ENCODE measurements at places on chromosomes 5 and 9.

DNA sequence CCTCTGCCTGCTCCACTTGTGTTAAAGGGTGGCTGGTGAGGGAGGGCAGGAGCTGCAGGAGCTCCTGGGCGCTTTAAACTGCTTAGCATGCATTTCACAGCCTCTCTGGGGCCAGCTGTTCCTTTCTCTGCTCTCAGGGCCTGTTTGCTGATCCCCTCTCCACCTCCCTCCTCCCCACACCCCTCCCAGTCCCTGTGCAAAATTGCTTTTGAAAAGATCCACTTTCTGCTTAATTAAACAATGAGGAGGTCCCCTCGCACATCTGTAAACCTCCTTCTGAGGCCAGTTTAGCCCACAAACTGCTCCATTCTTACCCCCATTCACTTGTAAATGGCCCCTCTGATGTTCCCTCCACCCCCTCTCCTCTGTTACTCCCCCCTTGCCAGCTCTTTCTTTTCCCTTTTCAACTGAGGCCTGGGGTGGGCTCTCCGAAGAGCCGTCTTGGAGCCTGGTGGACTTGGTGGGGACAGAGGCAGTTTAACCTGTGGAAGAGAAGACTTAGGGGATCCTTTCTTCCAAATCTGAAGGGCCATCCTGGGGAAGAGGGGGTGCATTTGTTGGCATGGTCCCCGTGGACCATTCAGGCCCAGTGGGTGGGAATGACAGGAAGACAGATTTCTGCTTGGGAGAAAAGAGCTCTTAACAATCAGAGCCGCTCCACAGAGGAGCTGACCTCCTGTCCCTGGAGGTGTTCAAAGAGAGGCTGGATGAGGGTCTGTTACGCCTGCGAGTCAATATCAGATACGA is 12.0 kb downstream of the URM1 start:
- DNase-seq, result no peak

GRCh38 chr5:77305222-77305846 is 94.9 kb downstream of the PDE8B start:
- DNase-seq, result no peak

- no peak for DNase-seq
Measured at GRCh38 chr9:81045658-81046057, 643.7 kb downstream of the TLE1 start.

DNA sequence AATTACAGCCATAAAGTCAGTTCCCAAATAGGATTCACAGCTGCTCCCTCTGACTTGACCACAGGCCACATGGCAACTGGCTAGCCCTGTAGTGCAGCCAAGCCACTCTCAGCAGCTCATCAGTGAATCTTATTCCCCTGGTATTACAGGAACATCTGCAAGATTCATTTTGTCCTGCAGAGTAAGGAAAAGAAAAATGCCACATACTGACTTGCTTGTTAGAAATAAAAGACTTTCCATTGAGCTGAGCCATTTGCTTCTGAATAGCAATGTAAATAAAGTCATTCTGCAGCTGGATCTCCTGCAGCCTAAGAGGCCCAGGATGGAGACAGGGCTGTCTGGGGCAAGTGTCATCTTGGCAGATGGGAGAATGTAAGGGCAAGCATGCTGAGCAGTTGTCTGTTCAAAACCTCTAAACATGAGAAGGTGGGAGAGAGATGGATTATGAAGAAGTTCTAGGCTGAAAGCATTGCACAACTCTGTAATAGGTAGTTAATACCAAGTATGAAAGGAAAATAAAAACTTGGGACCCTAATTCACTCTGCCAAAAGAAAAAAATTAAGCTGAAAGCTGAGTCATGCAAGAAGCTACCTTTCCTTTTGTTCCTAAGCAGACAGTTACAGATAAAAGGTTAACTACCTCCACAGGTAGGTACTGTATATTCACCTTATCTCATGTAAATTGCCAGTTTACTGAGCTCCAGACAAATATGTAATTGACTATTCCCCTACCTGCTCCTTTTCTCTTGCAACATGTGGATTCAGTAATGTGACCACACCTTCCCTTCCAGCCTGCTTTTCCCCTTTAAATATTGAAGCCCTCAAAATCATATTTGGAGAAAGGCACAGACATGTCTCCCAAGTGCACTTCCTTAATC is 244.4 kb upstream of the RAI14 start:
- no peak for DNase-seq

GRCh38 chr9:27432308-27432707 is 91.8 kb upstream of the IFNK start:
- no peak for DNase-seq

DNA sequence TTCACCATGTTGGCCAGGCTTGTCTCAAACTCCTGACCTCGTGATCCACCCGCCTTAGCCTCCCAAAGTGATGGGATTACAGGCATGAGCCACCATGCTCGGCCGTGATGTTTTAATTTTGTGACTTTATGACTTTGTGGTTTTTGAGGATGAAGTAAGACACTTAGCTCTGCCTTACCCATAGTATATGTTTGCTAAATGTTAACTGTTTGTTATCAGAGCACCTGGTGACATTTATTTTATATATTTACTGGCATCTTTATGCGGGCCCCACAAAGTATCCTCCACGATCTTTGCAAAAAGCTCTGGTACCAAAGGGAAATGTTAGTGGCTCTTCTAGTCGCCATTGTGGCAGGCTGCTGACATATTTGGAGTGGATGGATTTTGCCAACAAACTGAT is 6.7 kb downstream of the SLC23A1 start:
- no peak for DNase-seq

DNA sequence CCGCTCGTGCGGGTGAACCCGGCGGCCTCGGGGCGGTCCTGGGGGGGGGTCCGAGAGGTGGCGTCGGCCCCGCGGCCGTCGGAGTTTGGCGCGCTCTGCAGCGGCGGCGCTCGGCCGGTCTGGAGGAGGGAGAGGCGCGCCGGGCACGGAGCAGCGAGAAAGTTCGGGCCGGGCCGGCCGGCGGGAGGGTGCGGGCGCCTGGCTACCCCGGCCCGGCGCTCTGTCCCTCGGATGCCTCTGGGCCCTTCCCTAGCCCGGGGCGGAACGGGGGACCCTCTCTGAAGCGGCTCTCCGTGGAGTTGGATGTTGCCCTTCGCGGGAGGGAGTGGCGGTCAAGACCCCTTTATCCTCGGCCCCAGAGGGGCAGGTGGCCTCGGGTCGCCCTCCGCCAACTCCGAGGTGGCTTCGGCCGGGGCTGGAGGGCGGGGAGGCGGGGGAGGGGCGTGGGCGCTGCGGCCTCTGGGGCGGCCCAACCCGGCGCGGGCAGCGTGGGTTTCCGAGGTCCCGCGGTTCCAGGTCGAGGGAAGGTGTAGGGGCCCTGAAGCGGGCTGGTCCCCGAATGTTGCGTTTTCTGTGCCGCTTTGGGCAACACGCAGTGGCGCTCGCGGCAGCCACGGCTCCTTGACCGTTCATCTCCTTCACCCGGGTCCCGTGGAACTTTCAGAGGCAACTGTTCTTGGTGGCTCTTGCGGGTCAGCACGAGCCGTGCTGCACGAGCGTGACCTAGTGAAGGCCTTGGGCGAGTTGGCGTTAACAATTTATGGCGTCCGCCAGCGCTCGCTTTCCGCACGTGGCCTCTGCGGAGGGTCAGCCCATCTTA is 290.5 kb downstream of the DOCK8 start:
- DNase-seq, result no peak

DNA sequence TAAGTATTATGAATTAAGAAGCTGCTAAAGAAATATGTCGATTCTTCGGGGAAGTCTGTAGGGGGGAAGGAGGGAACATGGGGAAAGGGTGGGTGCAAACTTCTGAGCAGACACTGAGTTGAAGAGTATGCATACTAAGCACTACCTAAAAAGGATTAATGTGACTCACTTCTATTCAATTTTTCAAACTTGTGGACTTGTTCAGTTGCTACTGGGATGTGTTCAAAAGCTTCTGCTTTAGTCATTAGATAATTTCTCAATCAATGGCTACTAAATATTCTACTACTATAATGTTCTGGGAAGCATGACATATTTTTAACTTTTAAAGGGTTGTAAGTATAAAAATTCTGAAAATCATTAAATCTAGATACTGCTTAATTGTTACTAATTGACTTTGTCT is 109.7 kb upstream of the FER start:
- no peak for DNase-seq

DNA sequence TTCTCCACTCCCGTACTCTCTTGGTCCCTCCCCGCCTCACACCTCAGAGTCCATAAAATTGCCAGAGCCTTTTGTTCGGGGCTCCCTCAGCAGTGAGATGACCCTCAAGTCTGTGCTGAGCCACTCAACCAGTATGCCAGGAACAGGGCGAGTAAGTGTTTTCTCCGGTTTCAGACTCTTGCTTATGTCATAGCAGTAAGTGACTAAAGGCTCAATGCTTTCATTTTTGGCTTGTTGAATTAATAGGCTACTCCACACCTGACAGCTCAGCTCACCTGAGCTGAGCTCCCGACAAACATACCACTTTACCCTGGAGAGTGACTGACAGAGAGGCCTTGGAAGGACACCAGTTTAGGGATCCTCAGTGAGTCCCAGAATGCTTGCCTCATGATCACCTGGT is 30.5 kb downstream of the PCSK1 start:
- DNase-seq, result no peak

DNA sequence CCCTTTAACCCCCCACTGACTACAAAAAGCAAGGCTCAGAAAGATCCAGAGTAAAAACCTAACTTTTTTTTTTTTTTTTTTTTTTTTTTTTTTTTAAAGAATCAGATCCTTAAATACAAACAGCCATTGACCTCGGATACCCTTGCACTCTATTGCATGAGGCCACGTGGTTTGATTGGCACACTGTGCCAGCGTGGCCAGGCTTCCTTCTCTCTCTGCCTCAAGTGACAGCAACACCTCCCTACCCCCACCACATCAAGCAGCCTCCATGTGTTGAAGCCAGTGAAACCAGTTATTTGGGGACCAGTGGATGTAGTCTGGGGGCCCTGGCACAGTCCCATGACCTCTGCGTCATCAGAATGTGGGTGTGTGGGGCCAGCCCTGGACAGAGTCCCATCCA is 71.4 kb downstream of the OTULIN start:
- DNase-seq, result no peak

GRCh38 chr9:87557996-87558395 is 60.3 kb downstream of the DAPK1 start:
- DNase-seq, result no peak

GRCh38 chr9:94900222-94901018 is 173.9 kb downstream of the AOPEP start:
- DNase-seq, result no peak

DNA sequence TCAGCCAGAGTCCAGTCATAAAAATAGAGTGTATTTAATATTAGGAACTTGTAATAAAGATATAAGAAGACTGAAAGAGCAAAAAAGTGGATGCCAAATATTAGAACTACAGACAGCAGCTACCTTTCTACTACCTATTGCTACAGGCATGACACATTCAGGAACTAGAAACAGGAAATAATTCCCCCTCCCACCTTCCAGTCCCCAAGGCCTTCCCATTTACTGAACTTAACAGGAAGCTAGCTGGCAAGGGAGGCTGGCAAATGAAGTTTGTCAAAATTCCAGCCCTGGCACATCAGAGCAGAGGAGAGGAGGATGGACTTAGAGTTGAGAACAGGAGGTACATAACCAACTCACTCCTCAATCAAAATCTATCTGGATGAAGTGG is 50.2 kb upstream of the RIC1 start:
- DNase-seq, result no peak

DNA sequence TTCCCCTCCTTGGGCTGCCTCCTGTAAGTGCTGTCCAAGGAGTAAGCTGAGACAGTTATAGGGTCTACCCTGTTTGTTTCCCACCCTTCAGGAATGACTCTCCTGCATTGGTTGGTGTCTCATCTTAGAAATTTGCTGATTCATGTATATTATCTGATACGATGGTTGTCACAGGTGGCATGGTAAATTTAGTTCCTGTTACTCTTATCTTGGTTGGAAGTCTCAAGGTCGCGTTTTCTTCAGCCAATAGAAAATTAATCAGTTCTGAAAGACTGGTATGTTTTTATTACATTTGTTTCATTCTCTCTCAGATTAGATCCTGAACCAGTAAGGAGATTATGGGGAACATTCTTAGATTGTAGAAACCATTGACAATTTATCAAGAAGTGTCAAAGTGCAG is 42.7 kb downstream of the SCGB3A1 start:
- no peak for DNase-seq

GRCh38 chr9:20480249-20480648 is 142.1 kb downstream of the MLLT3 start:
- no peak for DNase-seq

DNA sequence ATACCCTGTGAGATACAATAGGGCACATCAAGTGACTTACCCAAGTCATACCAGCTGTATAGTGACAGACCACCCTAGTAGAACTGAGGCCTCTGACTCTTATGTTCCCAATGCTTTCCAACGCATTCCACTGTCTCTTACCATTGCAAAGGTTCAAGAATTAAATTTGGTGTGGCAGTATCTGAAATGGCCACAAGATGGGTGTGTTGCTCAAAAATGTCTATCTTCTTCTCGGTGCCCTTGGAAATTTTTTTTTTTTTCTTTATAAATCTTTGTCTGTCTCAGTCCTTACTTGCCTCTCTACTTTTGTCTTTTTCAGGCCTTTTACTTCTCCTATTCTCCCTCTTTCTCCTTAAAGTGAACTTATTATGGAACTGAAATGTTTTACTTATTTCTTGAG is 48.4 kb downstream of the GPR21 start:
- DNase-seq, result peak; percentile 33

DNA sequence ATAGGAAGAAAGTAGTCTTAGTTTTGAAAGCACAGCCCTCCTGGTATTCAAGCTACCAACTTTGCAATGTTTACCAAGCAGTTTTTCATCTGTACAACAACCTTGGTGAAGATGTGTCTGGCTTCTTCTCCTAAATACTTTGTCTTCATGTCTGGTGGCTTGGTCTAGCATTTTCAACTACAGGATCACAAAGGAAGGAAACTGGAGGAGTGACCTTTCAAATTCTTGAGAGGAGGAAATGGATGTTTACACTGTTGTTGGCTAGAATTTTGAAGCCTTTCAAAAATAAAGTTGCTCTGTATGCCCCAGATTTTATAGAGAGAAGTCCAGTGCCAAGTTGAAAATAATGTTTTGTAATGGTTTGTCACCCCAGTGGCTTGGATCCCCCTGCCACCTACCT is 16.3 kb downstream of the PAM start:
- DNase-seq, result no peak

- DNase-seq, result no peak
Measured at GRCh38 chr5:51621156-51621555, 237.9 kb downstream of the ISL1 start.

DNA sequence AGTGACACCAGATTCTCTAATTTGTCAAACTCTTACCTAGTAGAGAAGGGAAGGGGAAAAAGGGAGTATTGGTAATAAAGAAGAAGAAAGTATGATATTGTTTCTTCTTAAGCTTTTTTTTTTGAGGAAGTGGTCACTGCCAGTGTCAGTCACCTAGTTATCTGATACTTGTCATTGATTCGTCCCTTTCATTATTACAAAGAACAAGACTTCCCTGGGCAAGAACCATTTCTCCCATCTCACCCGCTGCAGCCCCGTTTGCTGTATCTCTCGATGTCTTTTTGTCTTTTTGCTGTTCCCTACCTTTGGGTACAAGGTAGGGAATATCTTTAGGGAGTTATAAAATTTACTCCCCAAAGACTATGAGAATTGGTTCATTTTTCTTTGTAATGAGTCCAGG is 249.0 kb downstream of the ARHGAP26 start:
- no peak for DNase-seq

Data from glomerular endothelial cell (primary cell).